Activated CD4-positive, alpha-beta T cell treated with anti-CD3 and anti-CD28 coated beads for 1 hour (primary cell): ENCODE measurements at places on chromosomes 11 and 22.

DNA sequence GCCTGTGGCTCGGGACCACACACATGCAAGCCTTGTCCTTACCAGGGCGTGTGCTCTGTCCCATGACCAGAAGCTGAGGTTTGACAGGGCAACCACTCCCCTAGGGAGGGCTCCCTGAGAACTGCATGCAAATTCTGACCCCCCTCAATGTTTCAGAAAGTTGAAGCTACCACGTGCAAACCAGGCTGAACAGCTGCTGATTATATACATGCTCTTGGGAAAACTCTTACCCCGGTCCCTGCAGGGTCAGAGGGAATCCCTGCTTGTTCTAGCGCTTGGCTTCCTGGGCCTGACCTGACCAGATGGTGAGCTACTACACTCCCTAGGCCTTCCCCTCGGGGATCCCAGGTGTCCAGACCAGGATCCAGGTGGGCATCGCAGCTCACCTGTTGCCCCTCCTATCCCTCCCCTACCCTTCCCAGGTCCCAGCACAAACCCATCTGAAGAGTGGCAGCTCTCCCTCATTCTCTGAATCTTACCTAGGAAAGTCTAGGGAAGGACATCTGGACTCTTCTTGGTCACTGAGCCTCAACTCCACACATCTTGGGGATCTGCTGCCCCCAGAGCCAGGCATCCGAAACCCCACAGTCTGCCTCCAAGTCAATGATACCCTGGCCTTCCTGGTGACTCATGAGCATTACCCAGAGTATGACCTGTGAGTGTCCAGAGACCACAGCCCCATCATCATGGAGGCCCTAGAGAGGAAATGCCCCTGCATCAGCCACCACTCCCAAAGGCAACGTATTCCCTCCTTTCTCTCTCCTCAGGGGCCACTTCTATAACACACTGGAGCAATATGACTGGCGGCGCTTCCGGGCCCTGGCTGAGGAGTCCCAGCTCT, 61.5 kb downstream of the BTG4 start:
- no peak for DNase-seq

- no peak for DNase-seq
These were observed 304.8 kb upstream of the DDI1 start for GRCh38 chr11:103731670-103732069.

GRCh38 chr11:9762531-9762930, 98.7 kb downstream of the SWAP70 start:
- no peak for DNase-seq

DNA sequence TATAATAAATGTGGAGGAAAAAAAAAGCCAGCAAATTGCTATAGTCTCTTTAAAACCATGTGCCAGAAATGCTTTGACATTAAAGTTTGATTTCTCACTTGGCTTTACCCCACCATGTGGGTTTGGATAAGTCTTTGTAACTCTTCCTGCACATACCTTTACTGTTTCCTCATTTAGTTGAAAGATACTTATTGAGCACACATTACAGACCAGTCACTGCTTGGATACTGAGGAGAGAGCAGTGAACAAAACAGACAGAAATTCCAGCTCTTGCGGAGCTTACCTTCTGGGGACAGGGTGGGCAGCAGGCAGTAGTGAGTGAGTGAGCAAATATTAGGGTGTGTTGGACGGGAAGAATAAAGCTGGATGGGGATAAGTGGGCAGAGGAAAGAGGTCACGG, 13.7 kb downstream of the PACS1 start:
- DNase-seq: no peak

GRCh38 chr11:24155792-24156191, 341.1 kb upstream of the LUZP2 start:
- DNase-seq: no peak

- no peak for DNase-seq
These were observed 27.9 kb downstream of the SHANK3 start for GRCh38 chr22:50700387-50701075.

- DNase-seq: no peak
These were observed 392.7 kb downstream of the GUCY1A2 start for GRCh38 chr11:106625566-106625965.

- no peak for DNase-seq
These were observed 927 bp downstream of the PRCP start for GRCh38 chr11:82899186-82899820.

GRCh38 chr22:28141614-28142013, 222.6 kb upstream of the PITPNB start:
- no peak for DNase-seq

- DNase-seq: no peak
These were observed 58.7 kb upstream of the CHST1 start for GRCh38 chr11:45724153-45724552.

GRCh38 chr11:3902441-3902840, 47.0 kb downstream of the STIM1 start:
- DNase-seq: no peak

DNA sequence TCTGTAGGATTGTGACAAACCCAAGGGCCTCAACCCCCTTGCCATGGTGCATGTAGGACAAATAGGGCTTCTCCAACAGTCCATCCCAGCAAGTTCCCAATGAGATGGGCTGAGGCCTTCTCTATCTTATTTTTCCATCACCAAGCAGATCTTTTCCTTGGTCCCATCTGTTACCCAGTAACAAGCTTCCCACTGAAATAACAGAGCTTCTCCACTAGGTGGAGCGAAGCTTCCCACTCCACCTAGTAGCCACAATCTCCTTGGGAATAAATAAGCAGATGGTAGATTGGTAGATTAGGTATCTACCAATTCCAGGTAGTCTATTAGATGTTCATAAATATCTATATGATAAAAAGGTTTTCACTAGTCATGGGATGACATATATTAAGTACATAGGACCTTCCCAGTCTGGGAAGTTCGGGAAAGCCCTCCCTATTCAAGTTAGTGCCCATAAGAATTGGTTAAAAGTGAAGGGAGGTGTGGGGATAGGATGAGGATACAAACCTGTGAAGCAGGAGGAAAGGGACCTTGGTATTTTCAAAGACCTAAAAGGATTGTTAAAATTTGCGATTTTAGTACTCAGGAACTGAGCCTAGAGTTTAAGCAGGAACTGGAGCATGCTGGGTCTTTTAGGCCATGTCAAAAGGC, 5.9 kb upstream of the OR52L1 start:
- no peak for DNase-seq

DNA sequence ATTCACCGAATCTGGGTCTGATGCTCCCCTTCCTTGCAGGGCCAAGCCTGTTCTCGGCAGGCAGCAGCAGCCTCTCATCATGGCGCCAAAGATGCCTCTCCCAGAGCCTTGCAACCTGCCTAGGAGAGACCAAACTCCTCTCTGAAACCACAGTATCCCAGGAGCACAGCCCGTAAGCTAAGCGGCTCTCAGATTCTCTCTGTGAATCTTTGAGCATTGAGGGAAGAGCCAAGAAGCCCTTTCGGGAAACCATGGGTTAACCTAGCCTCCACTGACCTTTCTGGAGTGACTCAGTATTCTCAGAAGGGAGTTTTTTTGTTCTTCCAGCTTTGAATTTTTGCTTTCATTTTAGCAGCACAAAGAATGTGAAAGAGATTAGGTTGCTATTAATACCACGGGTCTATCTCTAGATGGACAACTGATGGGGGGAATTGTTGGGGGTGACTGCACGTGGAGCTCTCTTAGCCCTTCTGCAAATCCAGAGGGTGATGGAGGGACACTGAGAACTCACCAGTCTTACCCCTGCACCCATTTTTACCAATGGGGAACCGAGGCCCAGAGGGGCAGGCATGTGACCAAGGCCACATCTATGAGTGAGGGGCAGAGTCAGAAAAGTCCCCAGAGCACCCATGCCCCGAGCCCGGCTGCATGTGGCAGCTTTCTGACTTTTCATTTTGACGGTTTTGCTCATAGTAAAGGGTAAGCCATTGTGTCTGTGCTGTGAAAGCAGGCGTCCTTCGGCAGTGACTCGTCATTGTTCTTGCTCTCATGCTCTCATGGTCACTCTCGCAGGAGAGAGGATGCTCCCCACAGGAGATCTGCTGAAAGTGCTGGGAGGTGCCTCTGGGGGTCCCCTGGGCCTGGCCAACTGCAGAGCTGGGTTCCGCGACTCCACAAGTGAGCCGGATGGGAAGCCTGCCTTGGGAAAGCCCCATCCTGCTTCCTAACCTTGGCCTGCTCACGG, 36.0 kb downstream of the IRAG1 start:
- DNase-seq: no peak

- no peak for DNase-seq
These were observed 204.9 kb downstream of the CSNK2A3 start for GRCh38 chr11:11148104-11148509.

- DNase-seq: no peak
These were observed 804 bp upstream of the CREBZF start for GRCh38 chr11:85665733-85666132.

DNA sequence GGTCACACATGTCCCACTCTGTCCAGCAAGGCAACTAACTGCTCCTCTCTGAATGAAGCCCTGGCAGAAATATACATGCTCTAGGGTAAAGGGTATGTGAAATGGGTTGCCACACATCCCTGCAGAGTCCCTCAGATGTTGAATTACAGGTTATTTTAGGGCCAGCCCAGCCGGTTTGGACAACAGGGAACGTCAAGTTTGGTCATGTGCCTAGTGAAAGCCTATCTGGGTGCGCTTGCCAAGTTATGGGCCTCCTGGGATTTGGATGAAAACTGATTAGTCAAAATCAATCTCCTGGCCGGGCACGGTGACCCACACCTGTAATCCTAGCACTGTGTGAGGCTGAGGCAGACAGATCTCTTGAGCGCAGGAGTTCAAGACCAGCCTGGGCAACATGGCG, 10.4 kb downstream of the AP1B1 start:
- DNase-seq: no peak

DNA sequence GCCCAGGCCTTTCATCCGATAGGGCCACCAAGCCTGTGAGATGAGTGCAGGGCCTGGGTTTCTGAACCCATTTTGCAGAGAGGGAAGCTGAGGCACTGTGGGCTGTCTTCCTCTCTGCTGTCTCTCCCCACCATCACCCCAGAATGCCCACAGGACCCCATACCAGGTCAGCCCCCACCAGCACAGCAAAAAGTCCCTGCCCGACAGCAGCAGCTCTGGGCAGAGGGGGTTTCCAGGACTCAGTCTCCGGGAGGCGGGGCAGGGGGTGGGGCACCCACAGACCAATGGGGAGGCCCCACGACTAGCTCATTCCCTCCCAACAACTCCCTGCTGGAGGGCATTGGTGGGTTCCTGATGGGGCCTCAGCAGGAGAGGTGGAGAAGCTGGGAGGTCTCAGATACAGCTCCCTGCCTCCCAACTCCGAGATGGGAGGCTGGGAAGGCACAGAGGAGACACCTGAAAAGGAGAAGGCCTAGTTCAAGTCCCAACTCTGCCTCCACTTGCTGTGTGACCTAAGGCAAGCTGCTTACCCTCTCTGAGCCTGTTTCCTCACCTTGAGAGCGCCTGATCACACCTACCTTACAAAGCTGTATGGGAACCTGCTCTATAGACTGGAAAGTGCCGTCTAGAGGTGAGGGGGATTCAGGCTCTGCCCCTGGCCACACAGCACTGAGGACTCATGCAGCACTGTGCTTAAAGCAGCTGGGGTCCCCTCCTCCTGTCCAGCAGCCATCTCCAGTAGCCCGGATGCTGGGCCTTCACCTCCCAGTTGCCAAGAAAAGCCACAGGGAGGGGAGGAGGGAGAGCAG, 3.5 kb downstream of the CBX7 start:
- peak; percentile 41 for DNase-seq

DNA sequence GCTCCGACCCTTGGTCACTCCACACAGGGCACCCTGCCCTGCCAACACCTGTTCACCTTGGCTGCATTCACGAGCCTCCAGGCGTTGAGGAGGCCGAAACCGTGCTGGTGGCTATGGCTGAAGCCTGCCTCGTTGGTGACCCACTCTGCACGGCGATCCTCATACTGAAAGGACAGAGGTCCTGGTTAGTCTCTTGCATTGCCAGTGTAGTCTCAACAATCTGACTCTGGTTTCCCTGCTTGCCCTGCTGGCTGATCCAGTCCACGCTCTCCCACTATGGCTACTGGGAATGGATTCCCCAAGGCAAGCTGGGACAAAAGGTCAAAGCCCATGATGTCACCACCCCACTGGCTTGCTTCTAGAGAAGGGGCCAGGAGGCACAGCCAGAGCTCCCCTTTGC, 12.9 kb downstream of the PCSK7 start:
- DNase-seq: no peak

DNA sequence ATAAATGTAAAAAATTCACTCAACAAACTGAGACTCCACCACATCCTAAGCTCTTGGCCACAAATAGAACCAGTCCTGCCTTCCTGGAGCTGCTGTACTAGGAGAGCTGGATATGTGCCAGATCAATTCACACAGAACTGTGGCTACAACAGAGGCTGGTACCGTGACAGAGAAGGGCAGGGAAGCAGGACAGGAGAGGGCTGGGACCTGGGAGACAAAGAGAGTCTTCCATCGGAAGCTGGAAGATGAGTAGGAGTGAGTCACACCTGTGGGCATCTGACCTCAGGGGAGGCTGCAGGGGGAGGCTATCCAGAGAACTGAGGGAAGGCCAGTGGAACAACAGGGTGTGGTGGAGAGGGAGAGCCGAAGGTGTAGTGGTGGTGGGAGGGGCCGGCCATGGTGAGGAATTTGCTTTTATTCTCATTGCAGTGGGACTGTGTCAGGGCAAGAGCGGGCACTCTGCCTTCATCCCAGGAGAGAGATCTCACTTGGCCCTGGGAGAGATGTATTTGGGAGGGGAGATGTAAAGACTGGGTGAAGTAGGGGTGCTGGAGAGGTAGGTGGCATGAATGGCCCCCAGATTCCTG, 1.9 kb upstream of the LTBP3 start:
- no peak for DNase-seq

DNA sequence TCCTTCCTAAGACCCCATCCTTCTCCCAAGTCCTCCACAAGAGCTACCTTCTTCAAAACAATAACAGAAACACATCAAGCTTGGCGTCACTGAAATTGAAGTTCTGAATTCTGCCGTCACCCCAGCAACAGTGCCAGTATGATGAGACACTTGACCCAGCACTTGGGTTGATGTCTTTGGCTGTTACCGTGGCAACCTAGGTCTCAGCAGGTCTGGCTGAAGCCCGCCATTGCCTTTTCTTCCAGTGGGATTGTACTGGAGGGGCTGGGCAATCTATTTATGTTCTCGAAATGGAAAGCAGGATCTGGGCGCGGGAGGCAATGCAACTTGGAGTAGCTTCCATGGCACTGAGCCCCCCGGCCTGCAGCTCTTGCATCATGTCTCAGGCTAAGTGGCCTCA, 23.8 kb downstream of the NPTXR start:
- no peak for DNase-seq

- no peak for DNase-seq
These were observed 1.8 kb downstream of the TTC17 start for GRCh38 chr11:43360361-43361032.

- no peak for DNase-seq
These were observed 1563.7 kb upstream of the TENM4 start for GRCh38 chr11:81004576-81004975.

- no peak for DNase-seq
These were observed 17.3 kb downstream of the GALNT18 start for GRCh38 chr11:11604370-11604990.
